NCI-H345 (cell line): ENCODE measurements at places on chromosomes 1 and 21.

DNA sequence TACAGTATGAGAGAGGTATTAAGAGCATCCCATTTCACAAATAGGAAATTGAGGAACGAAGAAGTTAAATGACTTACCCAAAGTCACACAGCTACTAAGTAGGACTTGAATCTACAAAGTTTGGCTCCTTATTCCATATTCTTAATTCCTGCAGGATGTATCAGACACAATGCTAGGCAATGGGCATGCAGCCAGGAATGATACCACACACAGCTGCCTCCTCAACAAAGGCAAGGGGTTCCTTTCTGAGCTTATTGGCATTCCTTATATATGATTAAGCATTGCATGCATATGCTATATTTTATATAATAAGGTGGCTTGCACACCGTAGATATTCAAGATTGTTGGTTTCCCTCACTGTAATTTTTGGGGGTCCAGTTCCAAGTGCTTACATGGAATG, 34.2 kb upstream of the JUN start:
- no peak for DNase-seq

DNA sequence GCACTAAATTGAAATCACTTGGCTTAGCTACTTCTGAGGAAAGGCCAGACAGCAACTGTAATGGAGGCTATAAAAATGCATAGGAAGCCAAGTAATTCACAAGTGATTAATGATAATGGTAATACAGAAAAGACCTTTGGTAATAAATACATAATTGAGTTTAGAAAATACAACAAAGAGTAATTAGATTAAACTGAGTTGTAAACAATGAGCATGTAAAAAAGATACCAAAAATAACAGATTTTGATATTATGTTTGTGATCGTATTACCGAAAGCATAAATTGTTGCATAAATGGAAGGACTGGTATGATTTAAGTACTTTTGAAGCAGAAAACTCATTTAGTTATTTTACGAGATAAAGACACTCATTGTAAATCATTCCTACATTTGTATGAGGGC, 556.7 kb upstream of the TMPRSS15 start:
- no peak for DNase-seq

- no peak for DNase-seq
Measured at GRCh38 chr1:60634106-60634505, 448.3 kb upstream of the NFIA start.

DNA sequence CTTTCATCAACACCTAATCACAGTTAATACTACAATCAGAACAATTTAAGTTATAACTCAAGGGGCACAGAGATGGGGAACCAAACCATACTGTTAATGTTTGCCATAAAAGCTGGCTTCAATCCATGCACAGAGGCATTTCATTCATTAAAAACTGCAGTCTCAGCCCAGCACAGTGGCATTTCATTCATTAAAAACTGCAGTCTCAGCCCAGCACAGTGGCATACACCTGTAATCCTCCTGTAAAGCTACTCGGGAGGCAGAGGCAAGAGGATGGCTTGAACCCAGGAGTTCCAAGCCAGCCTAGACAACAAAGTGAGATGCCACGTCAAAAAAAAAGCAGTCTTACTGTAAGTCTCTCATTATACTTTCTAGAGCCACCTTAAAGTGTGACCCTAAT, 29.2 kb downstream of the ARID4B start:
- no peak for DNase-seq

- no peak for DNase-seq
Measured at GRCh38 chr1:111903148-111903870, 86.2 kb downstream of the KCND3 start.

DNA sequence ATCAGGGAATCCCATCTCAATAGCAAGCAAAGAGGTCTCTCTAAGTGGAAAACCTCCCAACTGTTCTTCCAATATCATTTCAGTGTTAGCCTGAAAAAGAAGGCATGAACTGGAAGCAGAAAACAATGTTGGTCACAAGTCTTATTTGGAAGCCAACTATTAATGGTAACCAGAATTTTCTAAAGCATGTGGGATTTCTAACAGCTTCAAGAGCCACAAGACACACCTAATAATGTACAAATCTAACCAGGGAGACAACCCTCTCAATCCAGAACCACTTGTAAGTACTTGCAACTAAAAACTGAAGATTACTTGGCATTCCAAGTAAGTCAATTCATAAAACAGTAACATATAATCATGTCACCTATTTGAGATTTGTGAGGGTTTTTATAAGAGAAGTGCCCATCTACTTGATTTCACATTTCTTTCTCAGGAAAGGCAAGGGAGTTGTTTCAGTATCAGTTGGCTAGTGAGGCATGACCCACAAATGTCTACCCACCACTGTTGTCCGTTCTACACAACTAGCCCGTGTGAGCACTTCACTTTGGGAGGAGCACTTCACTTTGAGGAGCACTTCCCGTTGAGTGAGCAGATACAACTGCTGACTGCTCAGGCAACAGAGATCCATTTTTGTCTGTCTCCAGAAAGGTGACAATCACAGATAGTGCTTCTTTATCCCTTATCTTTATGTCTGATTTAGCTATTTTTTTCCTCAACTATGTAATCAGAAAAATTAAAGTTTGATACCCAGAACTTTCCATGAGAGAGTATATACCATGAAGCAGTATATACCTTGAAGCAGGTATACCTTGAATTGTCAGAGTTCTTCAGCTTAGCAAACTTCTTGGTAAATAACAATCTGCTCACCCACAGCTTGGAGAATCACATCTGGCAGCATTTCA, 11.1 kb downstream of the STX6 start:
- DNase-seq: no peak
